Naive thymus-derived CD8-positive, alpha-beta T cell (primary cell): ENCODE measurements at places on chromosomes 12 and 14. TPM values are rescaled to one million over a fixed set of nuclear protein-coding genes. Genes with fewer than 3 reads are reported as not detected.

DNA sequence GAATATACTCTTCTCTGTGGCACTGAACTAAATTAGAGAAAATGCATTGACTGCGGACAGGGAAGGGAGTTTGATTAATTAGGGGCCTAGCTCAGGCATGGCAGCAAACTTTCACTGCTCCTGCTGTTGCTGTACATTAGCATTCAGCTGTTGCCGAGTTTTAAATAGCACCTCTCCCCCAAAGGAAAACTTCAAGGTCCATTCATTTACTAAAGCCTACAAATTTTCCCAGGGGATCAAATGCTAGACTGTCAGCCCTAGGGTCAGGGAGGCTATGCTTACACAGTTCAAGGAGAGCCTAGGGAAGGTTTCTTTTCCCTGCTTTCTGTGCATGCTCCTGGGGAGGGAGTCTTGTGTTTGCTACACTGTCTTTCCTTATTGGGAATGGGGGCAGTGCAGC lies 60.0 kb upstream of the GZMB start:
- H3K36me3 ChIP-seq, result no peaks in the 10 kb centered on the region
- no peak for DNase-seq
- H3K4me3 ChIP-seq, result no peak overlapping the region
- peak overlapping the region; percentile 95 for H3K27ac ChIP-seq
- peaks cover 8% of the 10 kb centered on the region for H3K4me1 ChIP-seq

DNA sequence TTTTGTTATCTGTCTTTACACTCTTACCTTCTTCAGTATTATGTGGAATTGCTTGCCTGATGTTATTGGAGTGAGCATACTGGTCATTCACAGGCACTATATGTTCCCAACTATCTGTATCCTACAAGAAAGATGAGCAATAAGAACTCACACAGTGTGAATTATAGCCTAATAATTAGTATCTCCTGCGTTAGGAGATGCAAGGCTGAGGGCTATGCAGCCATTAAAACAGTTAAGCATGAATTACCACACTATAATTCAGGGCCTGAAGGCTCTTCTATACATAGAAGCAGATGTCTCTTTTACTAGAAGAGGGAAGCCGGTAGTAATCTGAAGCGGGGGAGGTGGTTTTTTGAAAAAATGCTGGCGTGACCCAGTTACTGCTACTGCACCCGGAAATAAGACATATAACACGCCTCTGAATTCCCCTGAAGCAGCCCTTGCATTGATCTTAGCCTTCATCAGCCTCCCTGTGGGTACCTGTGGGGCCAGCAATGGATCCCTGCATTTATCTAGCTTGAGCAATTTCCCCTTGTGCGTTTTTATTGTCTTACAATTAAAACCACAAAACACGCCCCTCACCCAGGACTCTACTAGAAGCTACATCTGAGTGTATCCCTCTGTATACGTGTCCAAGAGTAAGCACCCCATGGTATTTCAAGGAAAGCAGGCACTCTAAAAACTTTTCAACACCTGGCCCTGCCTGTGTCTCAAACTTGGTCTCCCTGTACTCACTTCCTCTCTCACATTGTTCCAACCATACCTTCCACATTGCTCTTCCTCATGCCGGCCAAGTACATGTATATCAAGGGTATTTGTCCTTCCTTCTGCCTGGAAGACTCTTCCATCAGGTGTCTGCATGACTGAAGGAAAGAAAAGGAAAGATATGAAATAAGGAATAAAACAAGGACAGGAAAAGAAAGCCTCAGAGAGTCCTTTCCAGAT lies 210.9 kb upstream of the ARID2 start:
- peaks cover 14% of the 10 kb centered on the region for H3K4me1 ChIP-seq
- peaks cover 6% of the 10 kb centered on the region for H3K36me3 ChIP-seq
- peak; percentile 72 for DNase-seq
- no peaks in the 10 kb centered on the region for H3K27me3 ChIP-seq

DNA sequence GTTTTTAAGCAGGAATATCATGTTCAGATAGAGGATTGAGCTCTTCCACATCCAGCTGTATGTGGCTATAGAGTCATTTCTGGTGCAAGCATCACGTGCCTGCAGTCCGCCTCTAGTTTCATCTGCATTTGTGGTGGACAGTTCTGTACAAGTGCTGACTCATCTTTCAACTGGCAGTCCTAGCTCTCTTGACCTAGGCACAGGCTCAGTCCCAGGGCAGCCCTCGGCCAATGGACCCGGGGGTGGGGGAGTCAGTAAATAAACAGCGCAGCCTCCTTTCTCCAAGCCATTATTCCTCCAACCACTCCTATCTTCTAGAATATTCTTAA lies 41.8 kb upstream of the FRMD6 start:
- no peak overlapping the region for H3K4me3 ChIP-seq
- H3K27ac ChIP-seq, result no peak overlapping the region
- peaks cover 3% of the 10 kb centered on the region for H3K27me3 ChIP-seq

DNA sequence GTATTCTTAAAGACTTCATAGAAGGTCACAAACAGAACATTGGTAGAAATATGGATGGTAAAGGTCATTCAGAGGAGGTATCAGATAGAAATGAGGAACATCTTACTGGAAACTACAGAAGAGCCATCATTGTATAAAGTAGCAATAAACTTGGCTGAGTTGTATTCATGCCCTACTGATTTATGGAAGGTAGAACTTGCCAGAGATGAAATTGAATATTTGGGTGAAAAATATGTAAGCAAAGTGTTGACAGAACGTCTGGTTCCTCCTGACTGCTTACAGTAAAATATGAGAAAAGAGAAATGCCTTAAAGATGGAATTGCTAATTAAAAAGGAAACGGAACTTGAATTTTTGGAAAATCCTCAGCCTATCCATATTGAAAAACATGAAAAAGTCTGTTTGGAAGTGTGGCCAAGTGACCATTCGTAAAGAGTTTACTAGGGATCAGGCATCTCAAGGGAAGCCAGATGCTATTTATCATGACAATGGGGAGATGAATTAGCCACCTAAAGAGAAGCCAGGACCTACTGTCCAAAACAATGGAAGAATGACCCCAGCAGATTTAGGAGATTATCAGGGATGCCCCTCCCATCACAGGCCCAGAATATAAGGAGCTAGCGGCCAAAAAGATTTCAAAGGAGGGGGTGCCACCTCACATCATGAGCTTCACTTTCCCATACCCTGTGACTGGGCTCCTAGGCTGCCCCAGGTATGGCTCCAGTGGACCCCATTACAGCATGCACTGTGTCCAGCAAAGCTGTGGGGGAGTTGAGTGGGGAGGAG lies 189.3 kb downstream of the ITPR2 start:
- H3K4me1 ChIP-seq, result no peaks in the 10 kb centered on the region
- no peak overlapping the region for H3K27ac ChIP-seq
- H3K27me3 ChIP-seq, result no peaks in the 10 kb centered on the region
- H3K36me3 ChIP-seq, result peaks cover 22% of the 10 kb centered on the region
- DNase-seq, result no peak

DNA sequence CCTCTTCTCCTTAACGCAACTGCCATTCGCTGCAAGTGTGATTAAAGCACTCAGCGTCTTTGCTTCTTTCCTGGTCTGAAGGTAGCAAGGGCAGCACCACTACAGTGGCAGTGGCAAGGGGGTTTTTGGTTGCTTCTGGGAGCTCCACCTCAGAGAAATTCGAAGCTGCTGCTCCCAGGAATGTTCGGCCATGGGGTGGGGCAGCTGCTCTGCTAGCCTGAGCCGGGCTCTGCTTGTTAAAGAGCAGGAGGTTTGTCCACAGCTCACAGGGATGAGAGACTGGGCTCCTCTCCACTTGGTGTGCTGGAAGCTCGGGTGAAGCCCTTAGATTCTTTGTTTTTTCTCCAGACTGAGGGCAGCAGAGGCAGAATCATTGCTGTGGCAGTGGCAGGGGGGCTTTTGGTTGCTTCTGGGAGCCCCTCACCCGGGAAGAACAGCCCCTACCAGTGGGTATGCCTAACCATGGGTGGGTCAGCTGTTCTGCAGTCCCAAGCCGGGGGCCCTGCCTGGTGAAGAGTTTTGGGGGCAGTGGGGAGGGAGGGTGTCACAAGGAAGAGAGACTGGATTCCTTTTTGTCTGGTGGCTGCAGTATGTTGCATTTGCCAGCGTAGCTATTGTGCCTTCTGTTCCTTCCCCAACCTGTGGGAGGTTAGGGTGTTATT lies 340.2 kb downstream of the AEBP2 start:
- H3K36me3 ChIP-seq, result peaks cover 9% of the 10 kb centered on the region
- H3K27me3 ChIP-seq, result no peaks in the 10 kb centered on the region
- no peak overlapping the region for H3K4me3 ChIP-seq
- H3K27ac ChIP-seq, result no peak overlapping the region

DNA sequence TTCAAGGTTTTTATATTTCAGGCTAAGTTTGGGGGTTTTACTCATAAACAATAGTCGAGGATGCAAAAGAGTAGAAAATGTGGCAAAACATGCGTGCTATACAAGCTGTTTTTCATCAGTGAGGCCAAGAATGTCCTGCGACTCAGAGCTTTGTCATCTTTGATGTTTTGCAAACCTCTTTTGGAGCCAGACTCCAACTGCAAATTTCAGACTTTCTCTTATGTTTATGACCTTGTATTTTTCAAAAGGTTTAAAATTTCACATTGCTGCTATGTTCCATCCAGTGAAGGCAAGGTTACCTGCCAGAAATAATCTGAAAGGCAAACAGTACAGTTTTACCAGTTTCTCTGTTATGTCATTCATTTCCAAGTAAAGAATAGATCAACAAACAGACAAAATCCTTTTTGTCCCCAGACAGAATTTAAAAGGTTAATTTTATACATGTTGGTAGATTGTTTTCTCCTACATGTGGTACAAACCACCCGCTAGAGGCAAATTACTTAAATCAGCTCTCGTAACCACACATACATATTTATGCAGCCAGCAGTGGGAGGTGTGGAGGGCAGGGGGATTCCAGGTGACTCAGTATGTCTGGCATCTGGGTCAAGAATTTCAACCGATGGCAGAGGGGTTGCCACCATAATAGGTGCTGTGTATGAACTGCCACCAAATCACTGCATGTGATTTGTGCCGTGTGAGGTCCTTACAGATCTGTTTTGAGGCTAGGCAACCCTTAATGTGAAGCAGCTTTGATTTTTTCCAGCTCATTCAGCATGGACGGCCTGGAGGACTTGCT lies 119.8 kb upstream of the CPM start:
- DNase-seq, result no peak
- no peak overlapping the region for H3K27ac ChIP-seq
- H3K4me3 ChIP-seq, result no peak overlapping the region
- peaks cover 8% of the 10 kb centered on the region for H3K27me3 ChIP-seq
- no peaks in the 10 kb centered on the region for H3K36me3 ChIP-seq

GRCh38 chr12:111297703-111298426 lies 71.0 kb downstream of the PHETA1 start:
- H3K27ac ChIP-seq, result no peak overlapping the region
- H3K4me1 ChIP-seq, result no peaks in the 10 kb centered on the region
- no peaks in the 10 kb centered on the region for H3K27me3 ChIP-seq
- no peaks in the 10 kb centered on the region for H3K36me3 ChIP-seq
- DNase-seq, result no peak
- H3K4me3 ChIP-seq, result no peak overlapping the region

TTC6 gene
- not detected for total RNA-seq

SIX6 gene
- not detected for total RNA-seq

COX6A1 gene
- total RNA-seq, result 131 TPM

CD163 gene
- 4.2 TPM for total RNA-seq

ATXN2 gene
- 62.5 TPM for total RNA-seq
